ENCODE measurements at places on chromosomes 6 and 20. TPM values are rescaled to one million over a fixed set of nuclear protein-coding genes. Genes with fewer than 3 reads are reported as not detected.
A peak's percentile ranks its signal among the peaks of the same experiment; 100 is the strongest.

DNA sequence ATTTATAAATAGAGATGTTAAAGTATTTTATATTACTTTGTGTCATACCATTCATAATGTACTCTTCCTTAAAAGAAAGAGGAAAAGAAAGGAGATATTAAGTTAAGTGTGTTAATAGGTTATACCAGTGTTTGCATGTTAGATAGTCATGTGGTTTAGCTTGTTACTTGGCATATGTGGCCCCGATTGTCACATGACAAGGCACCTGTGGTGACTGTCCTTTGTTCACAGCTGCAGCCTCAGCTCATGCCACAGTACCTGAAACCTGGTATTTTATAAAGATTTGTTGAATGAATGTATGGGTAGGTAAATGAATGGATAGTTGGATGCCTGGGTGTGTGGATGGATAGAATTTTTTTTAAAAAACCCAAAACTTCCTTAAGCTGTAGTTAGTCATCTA is 306.1 kb upstream of the FLRT3 start:
- DNase-seq = no peak

- DNase-seq = no peak
Observed at GRCh38 chr6:53432318-53433161, 83.8 kb upstream of the ELOVL5 start.

GRCh38 chr20:5675103-5676091 is 74.8 kb upstream of the SHLD1 start:
- no peak for DNase-seq

- DNase-seq = no peak
Observed at GRCh38 chr20:37310951-37311350, 21.5 kb downstream of the MANBAL start.

DNA sequence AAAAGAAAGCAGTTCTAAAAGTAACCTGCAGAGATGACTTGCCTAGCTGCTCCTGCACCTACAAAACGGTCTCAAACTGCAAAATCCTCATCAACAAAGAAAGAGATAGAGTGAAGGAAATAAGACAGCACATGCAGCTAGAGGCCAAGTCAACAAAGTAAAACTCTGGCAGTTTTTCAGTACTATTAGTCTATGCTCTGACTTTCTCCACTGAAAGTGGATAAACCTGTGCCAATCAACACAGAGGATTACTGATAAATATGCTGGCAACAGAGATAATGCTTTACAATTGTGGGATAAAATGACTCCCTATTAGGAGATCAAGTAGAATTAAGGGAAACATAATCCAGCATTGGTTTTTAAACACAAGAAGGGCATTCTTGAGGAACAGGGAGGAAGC is 13.4 kb downstream of the KIAA0319 start:
- no peak for DNase-seq

GRCh38 chr20:11881449-11881848 is 36.2 kb upstream of the BTBD3 start:
- DNase-seq = no peak

GRCh38 chr6:159801935-159802334 is 1.9 kb downstream of the PNLDC1 start:
- no peak for DNase-seq

DNA sequence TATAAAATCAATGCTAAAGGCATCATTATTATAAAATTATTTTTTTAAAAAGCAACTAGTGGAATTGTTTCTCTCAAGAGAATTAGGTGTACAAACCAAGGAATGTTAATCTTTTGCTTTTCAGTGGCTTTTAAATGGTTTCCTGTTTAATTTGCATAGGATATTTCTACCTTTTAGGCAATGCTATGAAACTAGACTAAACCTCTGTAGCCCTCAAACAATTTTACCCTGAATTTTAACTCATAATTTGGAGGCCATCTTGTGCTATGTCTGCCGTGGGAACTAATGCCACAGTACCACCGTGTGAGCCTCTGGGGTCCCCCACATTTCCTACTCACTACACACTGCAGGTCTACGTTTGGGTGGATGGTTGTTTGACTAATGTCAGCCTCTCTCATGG is 20.6 kb downstream of the PHACTR2 start:
- DNase-seq = no peak

GRCh38 chr6:166834049-166834448 is 122.3 kb downstream of the RNASET2 start:
- no peak for DNase-seq

GRCh38 chr6:25326126-25326525 is 47.0 kb downstream of the CARMIL1 start:
- DNase-seq = no peak

DNA sequence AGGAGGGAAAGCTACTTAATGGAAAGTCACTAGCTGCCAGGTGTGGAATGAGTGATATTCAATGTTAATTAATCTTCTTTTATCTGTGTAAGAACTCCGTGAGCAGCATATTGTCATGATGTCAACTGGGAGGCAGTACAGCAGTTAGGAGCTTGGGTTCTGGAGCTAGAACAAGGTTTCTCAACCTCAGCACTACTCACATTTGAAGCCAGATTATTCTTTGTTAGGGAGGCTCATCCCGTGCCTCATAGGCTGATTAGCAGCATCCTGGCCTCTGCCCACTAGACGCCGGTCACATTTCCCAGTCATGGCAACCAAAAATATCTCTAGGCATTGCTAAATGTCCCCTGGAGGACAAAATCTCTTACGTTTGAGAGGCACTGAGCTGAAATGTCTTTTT is 41.2 kb downstream of the BCAS1 start:
- DNase-seq = no peak

DNA sequence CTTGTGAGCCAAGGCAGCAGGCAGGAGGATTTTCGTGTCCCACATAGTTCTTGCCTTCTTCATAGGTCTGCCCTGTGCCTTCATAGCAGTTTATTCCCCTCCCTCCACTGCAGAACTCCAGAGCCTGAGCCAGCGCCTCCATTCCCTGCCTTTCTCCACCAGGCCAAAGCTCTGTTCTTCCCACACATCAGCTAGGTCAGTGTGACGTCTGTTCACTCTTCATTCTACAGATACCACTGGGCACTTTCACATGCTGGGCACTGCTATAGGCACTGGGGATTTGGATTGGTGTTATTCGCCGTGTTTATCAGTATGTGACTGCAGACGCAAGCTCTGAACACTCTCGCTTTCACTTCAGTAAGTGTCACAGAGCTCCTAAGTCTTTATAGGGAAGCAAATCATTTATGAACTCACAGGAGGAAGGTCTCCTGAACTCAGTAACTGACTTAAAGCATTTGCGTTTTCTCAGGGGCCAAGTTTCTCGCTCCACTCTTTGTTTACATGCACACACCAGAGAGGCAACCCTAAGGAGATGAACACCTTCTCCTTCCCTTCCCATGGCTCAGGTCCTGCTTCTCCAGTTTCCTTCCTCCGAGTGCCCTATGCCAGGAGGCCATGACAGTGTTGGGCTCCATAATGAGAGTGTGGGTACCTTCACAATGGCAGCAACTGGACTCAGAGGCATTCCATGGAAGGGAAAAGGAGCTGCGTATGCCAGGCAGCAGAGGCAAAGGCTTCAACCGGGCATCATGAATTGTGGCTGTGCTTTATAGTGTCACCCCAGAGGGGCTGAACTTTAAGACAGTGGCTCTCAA is 6.3 kb upstream of the APMAP start:
- peak; percentile 38 for DNase-seq

DNA sequence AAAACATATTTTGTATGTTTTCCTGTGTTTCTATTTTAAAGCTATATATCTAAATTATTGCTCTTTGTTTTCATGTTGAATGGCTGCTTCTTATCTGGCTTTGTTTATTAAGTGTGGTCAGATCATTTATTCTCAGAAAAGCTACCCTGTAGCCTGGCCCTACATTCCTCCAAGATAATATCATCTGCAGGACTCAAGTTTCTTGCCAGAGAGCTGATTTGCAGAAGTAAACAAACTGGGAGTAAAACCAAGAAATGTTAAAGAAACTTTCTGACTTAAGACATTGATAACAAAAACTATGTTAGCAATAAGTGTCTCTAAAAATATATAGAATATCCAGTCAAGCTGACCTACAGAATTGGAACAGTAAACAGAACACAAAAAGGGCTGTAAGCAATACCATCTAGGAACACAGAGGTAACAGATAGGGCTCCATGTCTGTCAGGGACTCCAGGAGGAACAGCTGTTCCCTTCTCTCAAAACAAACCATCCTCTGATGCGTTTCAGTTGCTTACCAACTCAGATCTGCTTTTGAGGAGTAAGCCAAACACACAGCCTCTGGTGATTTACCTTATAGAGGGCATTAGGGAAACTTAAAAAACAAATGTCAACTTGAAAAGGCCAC is 17.5 kb upstream of the CEP85L start:
- DNase-seq = no peak

DNA sequence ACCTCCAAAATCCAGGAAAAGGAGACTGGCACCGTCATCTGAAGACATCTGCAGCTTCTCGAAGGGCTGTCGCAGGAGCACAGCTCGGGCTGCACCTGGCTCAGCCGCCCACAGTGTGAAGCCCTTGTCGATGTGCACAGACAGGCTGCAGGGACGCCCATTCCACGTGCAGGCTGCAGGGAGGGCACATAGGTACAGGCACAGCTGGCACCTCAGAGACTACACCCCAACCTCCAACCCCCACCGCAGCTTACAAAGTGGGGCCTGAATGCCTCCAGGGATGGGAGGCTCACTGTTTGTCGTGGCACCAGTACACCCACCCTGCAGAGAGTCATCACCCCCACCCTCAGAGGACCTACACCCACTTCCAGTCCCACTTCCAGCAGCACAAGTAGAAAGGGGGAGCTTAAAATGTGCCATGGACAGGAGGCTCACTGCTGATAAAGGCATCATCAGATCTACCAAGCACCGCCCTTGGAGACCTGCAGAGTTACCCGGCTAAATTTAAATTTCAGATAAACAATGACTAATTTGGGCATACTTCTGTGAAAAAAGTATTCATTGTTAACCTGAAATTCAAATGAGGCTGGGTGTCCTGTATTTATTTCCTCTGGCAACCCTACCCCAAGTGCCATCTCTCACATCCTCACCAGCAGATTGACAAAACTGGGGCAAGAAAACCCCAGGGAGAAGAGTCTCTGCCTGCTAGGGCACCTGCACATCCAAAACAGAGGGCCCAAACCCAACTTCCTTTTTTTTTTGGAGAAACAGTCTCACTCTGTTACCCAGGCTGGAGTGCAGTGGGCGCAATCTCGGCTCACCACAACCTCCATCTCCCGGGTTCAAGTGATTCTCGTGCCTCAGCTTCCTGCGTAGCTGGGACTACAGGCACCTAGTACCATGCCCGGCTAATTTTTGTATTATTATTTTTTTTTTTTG is 7.7 kb upstream of the CDK5RAP1 start:
- DNase-seq = no peak

Gene EDN1
- total RNA-seq = 13.2 TPM

Gene AFDN
- 67.3 TPM for total RNA-seq

Gene BPIFB2
- total RNA-seq = not detected

Gene IRF4
- not detected for total RNA-seq

Gene FAM184A
- total RNA-seq = 0.50 TPM

Measured in osteocyte (in vitro differentiated cells).